Activated CD4-positive, alpha-beta memory T cell treated with anti-CD3 and anti-CD28 coated beads for 36 hours (primary cell): ENCODE measurements at places on chromosomes 16 and 17.

DNA sequence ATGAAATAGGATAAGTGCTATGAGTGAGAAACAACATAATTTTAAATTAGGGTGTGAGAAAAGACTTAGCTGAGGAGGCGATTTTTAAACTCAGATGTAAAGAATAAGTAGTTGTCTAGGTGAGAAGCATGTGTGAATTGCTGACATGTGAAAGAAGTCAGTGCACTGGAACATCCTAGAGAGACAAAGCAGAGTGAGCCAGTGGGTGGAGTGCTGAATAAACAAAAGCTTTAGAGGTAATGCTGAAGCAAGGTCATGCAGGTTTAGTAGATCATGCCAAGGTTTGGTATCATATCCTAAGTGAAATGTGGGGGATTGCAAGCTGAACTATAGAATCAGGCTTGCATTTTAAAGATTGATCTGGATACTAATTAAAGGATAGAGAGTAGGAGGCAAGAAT lies 89.4 kb downstream of the KIF2B start:
- DNase-seq, result no peak

DNA sequence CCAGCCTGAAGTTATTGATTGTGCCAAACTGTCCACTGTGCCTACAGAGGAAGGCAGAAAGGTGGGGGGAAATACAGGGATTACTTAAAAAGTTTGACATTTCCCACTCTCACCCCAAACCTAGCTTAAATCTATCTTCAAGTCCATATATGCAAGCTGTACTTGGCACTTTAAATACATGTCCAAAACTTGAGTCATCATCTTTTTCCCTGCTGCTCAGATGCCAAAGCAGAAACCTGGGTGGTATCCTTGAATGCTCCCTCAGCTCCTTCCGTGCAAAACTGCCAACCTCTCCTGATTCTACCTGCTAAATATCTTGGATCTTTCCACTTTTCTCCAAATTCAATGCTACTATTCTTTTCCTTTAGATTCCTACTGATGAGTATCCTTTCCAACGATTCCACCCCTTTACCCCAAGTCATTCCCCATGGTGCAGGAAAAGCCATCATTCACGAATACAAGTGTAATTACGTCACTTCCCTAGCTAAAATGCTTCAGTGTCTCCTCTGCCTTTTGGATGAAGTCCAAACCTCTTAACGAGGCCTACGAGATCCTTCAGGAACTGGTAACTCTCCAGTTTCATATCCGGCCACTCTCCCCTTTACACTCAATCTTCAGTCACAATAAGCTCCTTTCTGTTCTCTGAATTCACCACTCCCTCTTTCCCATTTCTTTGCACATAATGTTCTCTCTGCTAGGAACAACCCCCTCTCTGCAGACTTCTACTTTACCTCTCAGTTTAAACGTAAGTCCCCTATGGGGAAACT lies 9.3 kb downstream of the BECN1 start:
- no peak for DNase-seq

DNA sequence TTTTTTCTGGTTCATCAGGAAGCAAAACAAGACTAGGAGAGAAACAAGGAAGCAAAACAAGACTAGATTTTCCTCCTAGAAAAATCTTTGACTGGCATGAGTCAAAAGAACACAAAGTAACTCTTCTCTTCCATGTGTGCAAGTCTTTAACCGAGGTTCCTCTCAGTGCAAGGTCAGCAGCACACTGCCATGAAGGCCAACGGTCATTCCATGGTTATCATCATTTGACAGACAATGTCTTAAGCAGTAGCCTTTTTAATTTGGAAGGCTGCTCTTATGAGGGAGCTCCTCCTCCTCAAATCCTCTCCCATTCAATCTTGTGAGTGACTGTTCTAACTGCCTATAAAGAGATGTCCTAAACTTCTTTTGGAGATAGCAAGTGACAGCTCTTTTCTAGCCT lies 15.4 kb upstream of the DHRS13 start:
- no peak for DNase-seq

GRCh38 chr16:56350491-56351405 lies 74.6 kb downstream of the AMFR start:
- DNase-seq, result no peak

DNA sequence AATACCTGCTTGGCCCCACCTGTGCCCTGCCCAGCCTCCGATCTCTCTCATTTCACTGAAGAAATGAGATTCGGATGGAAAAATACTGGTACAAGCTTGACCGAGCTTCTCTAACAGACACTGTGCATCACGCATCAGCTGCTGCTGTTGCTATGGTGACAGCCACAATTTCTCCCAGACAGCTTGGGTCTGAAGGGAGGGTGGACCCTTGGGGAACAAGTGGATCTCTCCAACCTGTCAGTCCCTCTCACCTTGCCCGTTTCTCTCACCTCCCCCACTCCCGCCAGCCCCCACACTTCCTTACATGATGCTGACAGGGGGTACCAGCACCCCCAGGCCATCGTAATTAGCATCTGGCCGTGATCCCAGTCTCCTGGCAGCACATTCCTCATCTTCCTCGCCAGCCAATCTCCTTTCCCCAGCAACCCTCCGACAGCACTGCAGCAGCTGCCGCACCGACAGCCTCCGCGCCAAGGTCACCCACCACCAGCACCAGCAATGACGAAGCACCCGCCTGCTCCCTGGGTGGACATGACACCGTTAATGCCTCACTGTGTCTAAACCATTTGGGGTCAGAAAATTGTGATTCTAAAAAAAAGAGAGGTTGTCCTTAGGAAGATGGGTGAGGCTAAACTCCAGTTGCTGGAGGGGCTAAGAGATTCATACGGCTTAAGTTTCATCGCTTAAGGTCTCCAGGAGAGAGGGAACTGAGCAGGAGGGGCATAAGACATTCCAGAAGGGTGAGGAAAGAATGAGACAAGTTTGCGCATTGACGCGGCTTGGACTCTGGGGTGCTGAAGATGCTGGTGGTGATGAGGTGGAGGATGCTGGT lies 58.6 kb upstream of the TNRC6A start:
- peak; percentile 37 for DNase-seq

- no peak for DNase-seq
These were observed 1.5 kb upstream of the GFAP start for GRCh38 chr17:44916781-44917241.

GRCh38 chr16:57953857-57954256 lies 17.1 kb downstream of the CNGB1 start:
- no peak for DNase-seq

GRCh38 chr17:32520104-32520701 lies 33.4 kb downstream of the CDK5R1 start:
- peak; percentile 80 for DNase-seq

DNA sequence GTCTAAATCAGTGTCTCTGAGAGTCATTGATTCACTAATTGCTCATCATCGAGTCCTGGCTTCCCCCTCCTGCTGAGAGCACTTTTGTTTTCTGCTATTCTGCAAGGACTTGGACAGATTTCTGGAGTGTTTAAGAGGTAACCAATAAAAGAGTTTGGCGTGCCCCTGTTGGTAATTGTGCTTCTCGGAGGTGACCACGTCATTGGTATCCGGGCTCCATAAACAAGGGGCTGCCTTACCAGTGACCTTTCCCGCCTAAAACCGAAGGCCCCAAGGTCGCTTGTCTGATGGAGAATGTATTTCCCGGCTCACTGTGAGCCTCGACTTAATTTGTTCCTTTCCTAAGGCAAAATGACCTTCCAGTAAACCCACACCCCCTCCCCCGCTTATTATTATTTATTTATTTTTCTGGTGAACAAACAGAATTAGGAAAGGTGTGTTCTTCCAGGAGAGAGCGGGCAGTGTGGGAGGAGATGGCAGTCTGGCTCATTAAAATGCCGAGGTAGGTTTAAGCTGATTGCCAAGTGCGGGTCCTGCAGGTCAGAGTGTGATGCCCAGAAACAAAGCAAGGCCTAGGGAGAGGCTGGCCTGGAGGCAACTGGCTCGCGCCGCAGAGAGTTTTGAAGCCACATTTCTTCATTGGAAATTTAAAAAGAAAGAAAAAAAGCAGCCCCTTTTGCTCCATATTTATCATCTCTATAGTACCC lies 30.2 kb downstream of the MSI2 start:
- no peak for DNase-seq

GRCh38 chr16:2967211-2967631 lies 1.9 kb upstream of the PAQR4 start:
- DNase-seq, result no peak

DNA sequence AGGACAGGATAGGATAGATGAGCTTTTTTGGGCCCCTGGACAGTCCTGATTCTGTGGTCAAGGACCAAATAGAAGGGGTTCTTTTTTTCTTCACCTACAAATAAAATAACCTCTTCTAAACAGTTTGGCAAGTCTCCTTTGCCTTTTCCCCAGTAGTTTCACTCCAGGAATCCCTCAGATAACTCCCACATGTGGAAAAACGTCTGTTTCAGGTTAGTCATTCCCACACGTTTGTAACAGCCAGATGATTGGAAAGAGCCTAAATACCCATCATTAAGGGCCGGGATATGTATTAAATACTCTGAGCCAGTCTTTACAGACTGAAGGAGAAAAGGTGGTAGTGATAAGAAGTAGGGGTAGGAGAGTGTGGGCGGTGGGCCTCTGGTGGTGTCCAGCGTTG lies 58.3 kb downstream of the PLD6 start:
- no peak for DNase-seq
